Tracheal epithelial cell (primary cell): ENCODE measurements at places on chromosomes 4 and X. TPM values are rescaled to one million over a fixed set of nuclear protein-coding genes. Genes with fewer than 3 reads are reported as not detected.

The NCAPG gene
- total RNA-seq, result 0.64 and 3.4 TPM in 2 replicates

The RIPPLY1 gene
- not detected in 2 replicates for total RNA-seq

The ADAMTS3 gene
- 0.64 and 3.9 TPM in 2 replicates for total RNA-seq

The CNGA1 gene
- 1.9 and 4.0 TPM in 2 replicates for total RNA-seq

The IL1RAPL2 gene
- under 0.01 TPM in 1 of 2 replicates, not detected in the other for total RNA-seq

The GLRB gene
- total RNA-seq, result 2.1 and 3.4 TPM in 2 replicates

The NEIL3 gene
- 1.3 and 2.2 TPM in 2 replicates for total RNA-seq

The GPR101 gene
- total RNA-seq, result not detected in 2 replicates

The BGN gene
- 0.21 and 0.48 TPM in 2 replicates for total RNA-seq

The NWD2 gene
- total RNA-seq, result under 0.01 TPM in 1 of 2 replicates, not detected in the other

The ADH7 gene
- 3.9 and 15.1 TPM in 2 replicates for total RNA-seq

The SLC7A11 gene
- 27.2 and 98.0 TPM in 2 replicates for total RNA-seq
